Activated CD8-positive, alpha-beta memory T cell treated with anti-CD3 and anti-CD28 coated beads, Interleukin-2, amount 10 ng/mL, durations not matched to agents 7 days and 5 days (primary cell): ENCODE measurements at places on chromosomes 3 and 15. TPM values are rescaled to one million over a fixed set of nuclear protein-coding genes. Genes with fewer than 3 reads are reported as not detected.

GRCh38 chr3:151289445-151289844 is 11.1 kb upstream of the P2RY14 start:
- DNase-seq, result no peak

DNA sequence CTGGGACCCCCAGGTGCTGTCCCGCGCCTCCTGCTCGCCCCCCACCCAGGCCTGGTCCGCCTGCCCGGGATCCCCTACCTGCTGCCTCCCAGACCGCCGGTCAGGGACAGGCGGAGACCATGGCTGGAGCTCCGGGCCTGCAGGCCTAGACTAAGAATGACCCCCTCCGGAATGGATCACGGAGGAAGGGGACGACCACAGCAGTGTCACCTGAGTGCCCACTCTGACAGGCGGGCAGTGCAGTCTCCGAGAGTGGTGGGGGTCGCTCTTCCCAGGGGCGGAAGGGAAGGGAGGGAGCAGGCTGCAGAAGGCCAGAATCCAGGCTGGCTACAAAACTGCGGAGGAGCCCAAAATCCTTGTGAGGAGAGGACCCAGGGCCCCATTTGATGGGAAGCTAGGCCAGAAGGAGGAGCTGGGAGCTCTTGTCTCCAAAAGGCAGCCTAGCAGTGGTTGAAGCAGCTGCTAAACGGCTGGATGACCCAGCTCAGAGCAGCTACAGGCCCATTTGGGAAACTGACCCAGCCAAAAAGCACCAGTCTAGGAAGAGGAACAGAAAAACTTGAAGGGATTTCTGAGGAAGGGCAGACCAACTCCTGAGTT is 908 bp upstream of the RAB43 start:
- no peak for DNase-seq

- DNase-seq, result no peak
Measured at GRCh38 chr3:113254171-113254947, 43.0 kb downstream of the BOC start.

Gene ZNF80
- 5.5 TPM for total RNA-seq

GRCh38 chr3:124686028-124686670 is 44.1 kb upstream of the UMPS start:
- DNase-seq, result no peak

DNA sequence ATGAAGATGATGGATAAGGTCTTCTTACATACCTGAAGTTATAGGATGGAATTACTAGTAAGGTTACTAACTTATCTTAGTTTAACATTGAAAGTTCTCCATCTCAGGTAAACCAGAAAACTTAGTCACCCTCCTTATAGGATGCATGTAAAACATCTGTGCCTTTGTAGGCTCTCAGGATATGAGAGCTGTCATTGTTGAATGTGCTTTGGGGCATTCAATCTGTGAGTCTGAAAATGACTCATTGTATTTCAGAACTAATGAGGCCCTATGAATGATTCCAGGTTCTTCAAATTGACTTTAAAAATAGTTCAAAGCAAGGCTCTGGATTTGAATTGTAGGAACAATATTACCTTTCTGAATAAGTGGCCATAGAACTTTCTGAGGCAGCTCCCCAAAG is 237.7 kb upstream of the AZI2 start:
- no peak for DNase-seq

DNA sequence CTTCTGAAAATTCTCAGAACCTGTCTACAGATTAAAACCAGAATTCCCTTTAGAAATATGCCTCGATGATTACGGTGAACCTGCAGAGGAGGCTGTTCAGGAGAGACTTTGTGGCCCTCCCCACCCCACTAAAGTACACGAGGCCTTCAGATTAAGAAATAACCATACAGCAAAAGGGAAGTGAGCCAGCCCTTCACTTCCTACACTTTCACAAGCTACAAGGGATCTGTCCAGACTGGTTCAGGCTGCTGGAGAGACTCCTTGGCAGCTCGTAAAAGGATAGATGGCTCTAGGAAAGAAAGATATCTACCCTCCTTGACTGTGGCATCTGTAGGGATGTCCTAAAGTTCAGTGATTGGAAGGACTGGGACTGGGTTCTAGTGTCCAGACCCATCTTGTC is 102.6 kb downstream of the ALDH1A2 start:
- DNase-seq, result no peak

GRCh38 chr15:88385078-88385700 is 82.0 kb downstream of the MRPL46 start:
- no peak for DNase-seq

Gene RETNLB
- not detected for total RNA-seq

DNA sequence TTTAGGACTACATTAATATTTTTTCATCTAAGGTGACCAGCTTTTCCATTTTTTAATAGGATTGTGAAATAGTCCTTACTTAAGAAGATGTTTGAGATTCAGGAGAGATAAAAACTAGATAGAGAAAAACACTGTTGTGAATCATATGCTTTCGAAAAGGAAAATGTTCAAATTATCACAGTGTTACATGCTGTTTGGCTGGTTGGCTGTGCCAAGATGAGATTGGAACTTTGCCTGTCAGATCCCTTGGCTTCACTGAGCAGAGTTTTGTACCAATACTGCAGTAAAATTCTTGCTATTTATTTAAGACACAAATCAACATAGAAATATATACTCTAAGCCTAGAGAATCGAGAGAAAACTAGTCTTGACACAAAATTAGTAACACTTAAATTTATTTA is 117.2 kb downstream of the OXSM start:
- no peak for DNase-seq

Gene TUSC7
- total RNA-seq, result not detected
